ENCODE measurements at places on chromosomes 3 and 15. TPM values are rescaled to one million over a fixed set of nuclear protein-coding genes. Genes with fewer than 3 reads are reported as not detected.

DNA sequence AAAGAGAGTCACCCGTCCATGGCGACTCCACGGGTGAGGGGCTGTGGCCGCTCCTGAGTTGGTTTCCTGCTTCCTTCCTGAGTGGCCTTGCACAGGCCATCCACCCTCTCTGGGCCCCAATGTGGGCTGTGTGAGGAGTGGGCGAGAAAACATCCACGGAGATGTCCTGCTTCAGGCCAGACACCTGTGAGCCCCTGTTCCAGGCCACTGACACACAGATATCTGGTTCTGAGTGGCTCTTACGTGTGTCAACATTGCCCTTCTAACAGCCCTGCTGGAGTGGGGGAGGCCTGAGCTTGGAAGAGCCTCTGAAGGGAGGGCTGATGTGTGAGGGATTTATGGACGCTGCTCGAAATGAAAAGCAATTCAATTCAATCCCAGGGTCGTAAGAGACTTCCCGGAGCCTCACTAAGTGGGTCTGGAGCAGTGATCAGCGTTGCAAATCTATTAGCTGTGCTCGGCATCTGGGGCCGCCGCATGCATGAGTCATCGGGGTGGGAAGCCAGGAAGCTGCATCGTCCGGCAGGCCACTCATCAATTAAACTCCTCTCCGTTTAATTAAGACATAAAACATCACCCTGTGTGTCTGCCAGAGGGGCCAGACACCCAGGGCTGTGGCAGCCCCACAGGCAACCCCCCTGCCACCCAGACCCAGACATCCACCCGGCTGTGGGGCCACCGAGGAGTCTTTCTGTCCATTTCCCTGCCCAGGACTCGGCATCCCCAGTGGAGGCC is 20.0 kb upstream of the PRR23E start:
- no peak overlapping the region for H3K4me3 ChIP-seq
- H3K27me3 ChIP-seq: no peaks in the 10 kb centered on the region
- no peaks in the 10 kb centered on the region for H3K4me1 ChIP-seq

DNA sequence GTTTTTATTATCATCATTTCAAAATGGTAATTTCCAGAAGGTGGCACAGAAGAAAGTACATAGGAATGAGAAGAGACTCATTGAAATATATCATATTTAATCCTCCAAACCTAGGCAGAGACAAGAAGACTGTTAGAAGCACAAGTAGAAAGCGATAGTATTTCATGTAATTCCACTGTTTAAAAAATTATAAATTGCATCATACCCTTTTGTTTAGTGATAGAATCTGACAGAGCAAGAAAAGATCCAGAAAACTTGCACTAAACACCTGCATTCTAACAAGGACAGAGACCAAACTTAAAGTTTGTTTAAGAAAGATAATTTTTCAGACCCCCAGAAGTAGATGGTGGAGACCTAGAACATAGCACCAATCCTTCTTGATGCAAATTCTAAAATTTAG is 56.9 kb upstream of the CD96 start:
- H3K4me3 ChIP-seq: no peak overlapping the region
- DNase-seq: no peak
- H3K36me3 ChIP-seq: no peaks in the 10 kb centered on the region
- no peaks in the 10 kb centered on the region for H3K27me3 ChIP-seq
- no peak overlapping the region for H3K27ac ChIP-seq
- H3K4me1 ChIP-seq: no peaks in the 10 kb centered on the region

DNA sequence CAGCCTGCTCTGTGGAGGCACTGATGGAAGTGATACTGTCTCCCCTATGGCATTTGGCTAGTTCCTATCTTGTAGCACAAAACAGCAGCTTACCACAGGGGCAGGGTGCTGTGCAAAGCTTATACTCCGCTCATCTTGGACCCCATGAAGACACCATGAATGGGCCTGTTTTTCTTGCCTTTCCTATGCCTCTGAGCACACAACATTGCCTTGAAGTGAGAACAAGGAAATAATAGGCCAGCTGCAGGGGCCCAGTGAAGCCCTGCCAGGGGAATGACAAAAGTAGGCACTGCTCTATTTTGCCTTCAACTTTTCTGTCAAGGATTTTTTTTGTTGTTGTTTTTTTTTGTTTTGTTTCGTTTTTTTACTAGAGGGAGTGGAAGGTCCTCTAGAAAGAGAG is 110.3 kb downstream of the PDE8A start:
- no peaks in the 10 kb centered on the region for H3K27me3 ChIP-seq
- H3K27ac ChIP-seq: no peak overlapping the region
- no peak overlapping the region for H3K4me3 ChIP-seq
- H3K36me3 ChIP-seq: no peaks in the 10 kb centered on the region
- DNase-seq: no peak

DNA sequence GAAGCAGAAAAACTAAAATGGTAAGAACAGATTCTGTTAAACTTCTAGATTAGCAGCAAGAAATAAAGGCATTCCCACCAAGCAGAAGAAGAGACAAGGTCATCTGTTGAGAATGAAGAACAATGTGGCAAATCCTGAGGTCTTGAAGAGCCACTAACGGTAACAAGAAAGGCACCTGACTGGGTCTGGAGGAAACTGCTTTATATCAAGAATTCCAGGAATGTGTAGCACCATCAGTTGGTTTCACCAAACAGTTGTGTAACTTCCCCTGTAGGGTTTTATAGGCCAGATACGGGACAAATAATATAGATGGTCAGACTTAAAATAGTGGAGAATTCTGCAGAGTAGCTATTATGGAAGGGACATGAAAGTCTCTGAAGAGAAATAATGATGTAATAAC is 57.3 kb downstream of the ACAP2 start:
- H3K27me3 ChIP-seq: no peaks in the 10 kb centered on the region
- no peaks in the 10 kb centered on the region for H3K4me1 ChIP-seq
- no peak for DNase-seq
- no peak overlapping the region for H3K27ac ChIP-seq

The SORD gene
- 39.6 TPM for total RNA-seq

DNA sequence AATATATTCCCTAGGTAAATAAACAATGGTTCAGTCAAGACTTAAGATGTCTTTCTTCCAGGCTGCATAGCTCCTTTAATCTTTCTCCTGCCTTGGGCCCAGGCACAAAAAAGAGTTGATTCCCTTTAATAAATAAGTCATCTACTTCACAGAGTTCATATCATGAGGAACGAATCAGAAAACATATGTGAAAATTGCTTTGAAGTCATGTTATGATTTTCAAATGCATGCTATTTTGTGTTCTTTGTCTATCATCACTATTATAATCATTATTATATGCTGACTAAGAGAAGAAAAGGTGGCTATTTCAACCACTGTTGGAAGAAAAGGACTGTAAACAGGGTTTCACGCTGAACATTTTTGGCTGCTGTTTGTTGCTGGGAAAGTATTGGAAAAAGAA is 70.4 kb downstream of the LSAMP start:
- no peaks in the 10 kb centered on the region for H3K36me3 ChIP-seq
- no peak for DNase-seq
- H3K4me3 ChIP-seq: no peak overlapping the region
- H3K27me3 ChIP-seq: no peaks in the 10 kb centered on the region
- no peak overlapping the region for H3K27ac ChIP-seq

The MESP2 gene
- not detected for total RNA-seq

DNA sequence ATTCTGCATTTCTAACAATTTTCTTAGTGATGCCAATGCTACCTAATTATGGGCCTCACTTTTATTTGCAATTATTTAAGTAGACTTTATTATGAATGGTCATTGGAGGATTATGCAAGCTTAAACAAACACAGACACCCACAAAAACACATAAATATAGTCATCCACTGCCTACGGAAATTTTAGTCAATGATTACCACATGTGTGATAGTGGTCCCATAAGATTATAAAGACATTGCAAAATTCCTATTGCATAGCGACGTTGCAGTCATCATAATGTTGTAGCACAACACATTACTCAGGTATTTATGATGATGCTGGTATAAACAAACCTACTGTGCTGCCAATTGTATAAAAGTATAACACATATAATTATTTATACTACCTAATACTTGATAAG is 247.8 kb upstream of the ALCAM start:
- DNase-seq: no peak
- no peaks in the 10 kb centered on the region for H3K36me3 ChIP-seq
- no peaks in the 10 kb centered on the region for H3K27me3 ChIP-seq
- H3K4me3 ChIP-seq: no peak overlapping the region
- H3K27ac ChIP-seq: no peak overlapping the region
- no peaks in the 10 kb centered on the region for H3K4me1 ChIP-seq

DNA sequence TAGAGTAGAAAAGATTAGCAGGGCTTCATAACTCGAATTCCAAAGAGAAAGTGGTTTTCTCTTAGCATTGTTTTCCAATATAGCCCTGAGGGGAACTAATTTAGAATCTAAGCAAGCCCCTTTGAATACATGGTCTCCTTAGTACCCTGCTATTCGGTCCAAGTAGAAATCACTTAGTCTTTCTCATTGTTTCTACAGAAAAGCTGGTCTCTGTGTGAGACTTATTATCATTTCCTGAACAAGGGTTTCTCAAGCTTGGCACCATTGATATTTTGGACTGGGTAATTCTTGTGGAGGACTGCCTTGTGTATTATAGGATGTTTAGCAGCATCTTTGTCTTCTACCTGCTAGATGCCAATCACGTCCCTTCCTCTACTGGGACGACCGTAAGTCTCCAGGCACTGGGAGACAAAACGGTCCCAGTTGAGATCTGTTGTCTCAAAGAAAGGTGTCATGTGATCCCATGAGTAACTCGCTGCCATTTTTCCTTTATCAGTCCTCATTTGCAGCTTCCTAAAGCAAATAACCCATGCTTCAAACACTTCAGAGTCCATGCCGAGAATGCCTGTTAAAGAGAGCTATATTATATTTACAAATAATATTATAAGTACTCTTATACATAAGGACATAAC is 230.7 kb upstream of the SLCO3A1 start:
- H3K27ac ChIP-seq: no peak overlapping the region
- no peak overlapping the region for H3K4me3 ChIP-seq
- H3K27me3 ChIP-seq: no peaks in the 10 kb centered on the region
- H3K36me3 ChIP-seq: no peaks in the 10 kb centered on the region

The SPESP1 gene
- not detected for total RNA-seq

DNA sequence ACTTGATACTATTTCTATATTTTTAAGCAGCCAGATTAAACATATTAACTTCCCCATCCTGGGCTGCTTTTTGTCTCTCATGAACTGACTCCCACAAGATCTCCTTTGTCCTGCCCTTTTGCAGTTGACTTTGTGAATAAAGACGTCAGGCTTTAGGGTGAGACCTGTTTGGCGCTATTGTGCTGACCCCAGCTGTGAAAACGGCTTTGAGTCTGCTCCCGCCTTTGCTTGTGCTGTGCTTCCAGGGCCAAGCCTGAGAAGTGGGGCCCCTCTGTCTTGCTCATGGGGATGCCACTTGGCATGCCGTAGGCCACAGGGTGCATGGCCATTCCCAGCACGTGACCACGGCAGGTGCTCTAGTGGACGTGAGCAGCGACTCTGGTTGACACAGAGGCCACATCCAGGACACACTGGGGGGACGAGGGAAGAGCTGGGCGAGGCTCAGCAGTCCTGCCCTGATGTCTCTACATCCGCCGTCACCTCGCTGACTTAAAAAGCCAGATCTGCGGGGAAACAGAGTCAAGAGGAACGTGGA is 268.9 kb upstream of the LYSMD4 start:
- no peaks in the 10 kb centered on the region for H3K27me3 ChIP-seq
- no peaks in the 10 kb centered on the region for H3K4me1 ChIP-seq
- H3K27ac ChIP-seq: no peak overlapping the region
- no peak for DNase-seq

DNA sequence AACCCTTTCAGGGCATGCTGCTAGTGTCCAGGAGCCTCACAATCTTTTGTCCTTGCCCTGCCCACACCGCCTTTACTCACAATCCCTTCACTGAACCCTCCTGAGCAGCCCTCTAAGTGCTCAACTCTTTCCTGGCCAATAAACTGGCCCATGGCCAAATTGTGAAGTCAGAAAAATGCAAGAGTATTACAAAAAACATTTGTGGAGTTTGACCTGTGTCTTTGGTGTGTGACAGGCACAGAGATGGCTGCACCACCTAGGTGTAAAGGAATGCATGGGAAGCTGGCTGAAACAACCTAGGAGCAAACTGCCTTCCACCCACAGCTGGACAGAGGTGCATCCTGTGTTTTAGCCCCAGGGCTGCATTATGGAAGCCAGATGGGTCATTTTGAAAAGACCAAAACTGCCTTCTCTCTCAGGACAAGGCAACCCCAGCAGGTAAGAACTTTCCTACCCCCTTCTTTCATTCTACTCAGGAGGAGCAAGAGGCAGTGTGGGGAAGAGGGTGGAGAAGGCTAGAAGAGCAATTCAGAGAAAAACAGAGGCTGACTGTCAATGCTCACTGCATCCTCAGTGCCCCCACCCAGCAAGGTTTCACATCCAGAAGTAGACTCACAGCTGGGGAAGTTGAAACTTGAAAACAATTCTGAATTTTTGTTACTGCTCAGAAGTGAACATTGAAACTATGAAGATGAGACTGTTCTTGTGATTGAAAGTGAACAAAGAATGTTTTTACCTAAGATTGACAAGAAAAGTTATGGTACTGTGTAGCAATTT is 78.6 kb downstream of the TRIM42 start:
- no peak overlapping the region for H3K27ac ChIP-seq
- no peaks in the 10 kb centered on the region for H3K27me3 ChIP-seq
- H3K4me3 ChIP-seq: no peak overlapping the region
- DNase-seq: no peak
- no peaks in the 10 kb centered on the region for H3K36me3 ChIP-seq

The MAP4 gene
- 171 TPM for total RNA-seq

GRCh38 chr3:180401226-180401625 is 200.7 kb upstream of the TTC14 start:
- H3K27ac ChIP-seq: no peak overlapping the region
- DNase-seq: no peak
- no peaks in the 10 kb centered on the region for H3K27me3 ChIP-seq

DNA sequence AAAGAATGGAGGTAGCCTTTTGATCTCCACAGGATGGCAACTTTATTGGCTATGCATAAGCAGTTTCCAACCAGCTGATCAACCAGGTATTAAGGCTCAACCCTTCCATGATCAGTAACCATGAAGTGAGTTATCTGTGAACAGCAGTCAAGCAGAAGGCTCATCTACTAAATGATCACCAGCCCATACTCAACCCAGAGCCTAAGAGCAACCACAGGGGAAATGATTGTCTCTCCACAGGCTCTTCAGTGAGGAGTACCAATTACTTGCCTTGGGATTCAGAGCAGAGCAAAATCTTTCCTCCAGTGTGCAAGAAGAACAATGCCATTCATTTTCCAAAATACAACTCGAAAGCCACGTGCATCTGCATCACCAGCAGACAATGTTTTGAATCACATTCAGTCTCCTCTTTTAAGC is 754.8 kb downstream of the ROBO1 start:
- no peaks in the 10 kb centered on the region for H3K4me1 ChIP-seq
- H3K36me3 ChIP-seq: no peaks in the 10 kb centered on the region
- H3K27me3 ChIP-seq: no peaks in the 10 kb centered on the region
- H3K4me3 ChIP-seq: no peak overlapping the region
- H3K27ac ChIP-seq: no peak overlapping the region

DNA sequence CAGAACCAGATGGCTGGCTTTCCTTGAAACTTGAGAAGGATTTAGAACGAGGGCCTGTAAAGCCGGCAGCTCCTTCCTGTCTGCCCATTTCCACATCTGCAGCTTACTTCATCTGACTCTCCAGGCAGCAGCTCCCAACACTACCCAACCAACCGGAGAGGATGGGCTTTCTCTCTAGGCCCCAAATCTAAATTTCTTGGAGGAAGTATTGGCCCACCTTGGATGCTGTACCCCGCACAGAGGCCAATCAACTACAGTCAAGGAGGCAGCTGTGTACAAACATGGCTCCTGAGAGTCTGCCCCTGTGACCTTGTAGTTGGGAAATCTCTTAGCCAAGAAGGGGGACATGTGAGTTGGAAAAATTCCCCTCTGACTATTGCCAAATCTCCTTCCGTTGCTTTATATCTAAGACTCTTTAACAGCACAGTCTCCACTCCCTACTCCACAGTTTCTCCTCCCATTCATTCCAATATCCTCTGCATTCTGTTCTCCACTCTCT is 8.0 kb upstream of the ACAP2 start:
- H3K4me1 ChIP-seq: no peaks in the 10 kb centered on the region
- H3K36me3 ChIP-seq: no peaks in the 10 kb centered on the region
- DNase-seq: no peak
- H3K27ac ChIP-seq: no peak overlapping the region
- H3K27me3 ChIP-seq: no peaks in the 10 kb centered on the region

Measured in Peyer's patch (tissue), 4 donors.